Gastrocnemius medialis (tissue), 4 donors: ENCODE measurements at places on chromosomes 12 and 14. TPM values are rescaled to one million over a fixed set of nuclear protein-coding genes. Genes with fewer than 3 reads are reported as not detected.

- DNase-seq: no peak
Observed at GRCh38 chr14:64764641-64765520, 60.7 kb downstream of the PLEKHG3 start.

GRCh38 chr14:98700748-98701147 lies 571.2 kb downstream of the BCL11B start:
- no peak for DNase-seq

GRCh38 chr12:9773216-9773877 lies 12.6 kb upstream of the CD69 start:
- DNase-seq: no peak

DNA sequence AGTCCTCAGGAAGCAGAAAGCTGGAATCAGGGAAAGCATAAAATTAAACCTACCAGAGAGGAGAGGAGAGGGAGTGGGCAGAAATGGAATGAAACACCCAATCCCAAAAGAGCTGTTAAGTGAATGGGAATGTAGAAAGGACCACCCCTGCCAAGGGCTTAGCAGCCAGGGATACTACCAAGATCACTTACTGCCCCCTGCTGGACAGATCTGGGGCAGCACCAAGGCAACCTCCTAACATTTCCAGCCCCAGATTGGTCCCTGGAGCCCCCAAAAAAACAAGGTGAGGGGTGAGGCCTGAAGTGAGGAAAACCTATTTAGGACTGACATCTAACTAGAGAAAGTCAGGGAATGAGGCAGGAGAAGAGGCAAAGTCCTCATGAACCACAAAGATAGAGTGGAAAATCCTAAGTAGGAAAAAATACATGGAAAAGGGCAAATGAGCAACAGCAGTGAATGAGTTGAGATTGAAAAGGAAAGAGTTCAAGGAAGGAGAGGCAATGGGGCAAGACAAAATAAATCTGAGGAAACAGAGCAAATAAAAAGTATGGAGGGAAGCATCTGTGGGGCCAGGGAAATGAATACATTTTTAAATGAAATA lies 11.2 kb upstream of the FKBP11 start:
- DNase-seq: no peak

- DNase-seq: no peak
Observed at GRCh38 chr14:99121319-99121875, 150.6 kb downstream of the BCL11B start.

GRCh38 chr14:51451561-51451960 lies 200.1 kb upstream of the FRMD6 start:
- no peak for DNase-seq

GRCh38 chr12:6341417-6342139 lies at the start of gene TNFRSF1A:
Gene TNFRSF1A, minus strand, starts transcription at chr12:6342076. Its CDS starts 262 bp downstream, at chr12:6341814.
- DNase-seq: peak; percentile 80

- DNase-seq: no peak
Observed at GRCh38 chr12:91205811-91206210, 23.2 kb upstream of the DCN start.

GRCh38 chr14:96214793-96215192 lies 10.2 kb downstream of the BDKRB2 start:
- DNase-seq: no peak

DNA sequence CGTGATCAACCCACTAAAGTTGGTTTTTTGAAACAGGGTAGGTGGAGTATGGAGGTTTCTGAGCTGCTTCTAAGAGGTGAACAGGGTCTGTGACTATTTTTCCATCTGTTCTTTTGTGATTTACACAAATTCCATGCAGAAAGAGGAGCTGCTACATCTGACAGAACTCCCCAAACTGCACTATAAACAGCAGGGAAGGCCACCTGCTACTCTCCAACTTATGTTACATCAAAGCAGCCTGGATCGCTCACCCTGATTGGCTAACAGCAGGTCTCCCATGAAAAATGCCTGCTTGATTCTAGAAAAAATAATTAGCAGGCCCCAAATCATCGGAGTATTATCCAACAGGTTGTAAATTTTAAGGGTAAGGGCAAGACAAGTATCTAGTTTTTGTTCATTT lies 282.9 kb upstream of the FLRT2 start:
- no peak for DNase-seq

GRCh38 chr12:1429980-1430379 lies 164.4 kb downstream of the FBXL14 start:
- peak; percentile 13 for DNase-seq

- no peak for DNase-seq
Observed at GRCh38 chr14:81275305-81276072, 54.7 kb upstream of the GTF2A1 start.

GRCh38 chr14:37246427-37246829 lies 48.7 kb downstream of the MIPOL1 start:
- DNase-seq: no peak

GRCh38 chr12:97557116-97557515 lies 94.5 kb downstream of the RMST start:
- DNase-seq: no peak

DNA sequence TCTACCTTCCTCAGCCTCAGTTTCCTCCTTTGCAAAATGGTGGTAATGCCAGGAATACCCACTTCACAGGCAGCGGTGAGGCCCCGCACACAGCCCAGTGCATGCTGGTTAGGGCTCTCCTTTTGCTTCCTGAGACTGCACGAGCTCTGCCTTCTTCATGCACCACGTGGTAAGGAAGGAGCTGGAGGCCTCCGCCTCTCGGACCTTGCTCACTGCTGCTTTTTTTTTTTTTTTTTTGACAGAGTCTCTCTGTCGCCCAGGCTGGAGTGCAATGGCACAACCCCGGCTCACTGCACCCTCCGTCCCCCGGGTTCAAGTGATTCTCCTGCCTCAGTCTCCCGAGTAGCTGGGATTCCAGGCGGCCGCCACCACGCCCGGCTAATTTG lies 18.1 kb downstream of the TAMALIN start:
- DNase-seq: no peak

DNA sequence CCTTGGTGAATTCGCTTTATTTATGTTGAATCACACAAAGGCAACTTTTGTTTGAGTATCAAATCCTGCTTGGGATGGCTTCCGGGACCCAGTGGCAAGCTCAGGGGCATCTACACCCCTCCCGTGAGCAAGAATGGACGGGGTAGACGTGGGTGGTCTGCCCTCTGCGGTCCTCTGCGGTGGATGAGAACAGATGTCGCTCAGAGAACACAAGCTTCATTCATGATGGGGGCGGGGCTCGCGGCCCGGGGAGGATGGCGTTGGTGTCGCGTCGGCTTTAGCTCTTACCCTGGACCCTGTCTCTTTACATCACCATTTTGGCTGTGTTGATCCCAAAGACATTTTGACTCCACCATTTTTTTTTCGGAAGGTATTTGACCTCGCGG lies 158.5 kb upstream of the RTL1 start:
- no peak for DNase-seq

GRCh38 chr14:21537090-21537424 lies 10.9 kb upstream of the SALL2 start:
- DNase-seq: no peak

The KRT83 gene
- total RNA-seq: 0.13 TPM

The SERPINA1 gene
- total RNA-seq: 135 TPM

The SSTR1 gene
- total RNA-seq: 0.33 TPM

The GALNT6 gene
- 0.24 TPM for total RNA-seq

The NR1H4 gene
- total RNA-seq: not detected

The ACSM4 gene
- not detected for total RNA-seq

The CCDC38 gene
- total RNA-seq: not detected

The CISTR gene
- total RNA-seq: not detected

The TPH2 gene
- not detected for total RNA-seq
